Activated CD4-positive, alpha-beta T cell treated with anti-CD3 and anti-CD28 coated beads, Interleukin-2, amount 10 ng/mL, durations not matched to agents 24 days and 14 days (primary cell): ENCODE measurements at places on chromosomes 6 and 20. TPM values are rescaled to one million over a fixed set of nuclear protein-coding genes. Genes with fewer than 3 reads are reported as not detected.

GRCh38 chr20:37816003-37816402, 86.9 kb upstream of the VSTM2L start:
- DNase-seq, result no peak
- H3K4me3 ChIP-seq, result no peak overlapping the region
- H3K27me3 ChIP-seq, result no peaks in the 10 kb centered on the region
- H3K4me1 ChIP-seq, result no peaks in the 10 kb centered on the region
- H3K27ac ChIP-seq, result no peak overlapping the region
- H3K36me3 ChIP-seq, result peaks cover 2% of the 10 kb centered on the region

GRCh38 chr20:7137395-7138151, 370.1 kb downstream of the BMP2 start:
- H3K27me3 ChIP-seq, result no peaks in the 10 kb centered on the region
- DNase-seq, result no peak
- H3K27ac ChIP-seq, result no peak overlapping the region
- no peaks in the 10 kb centered on the region for H3K4me1 ChIP-seq

The HUS1B gene
- total RNA-seq, result 2.1 and 3.3 TPM in 2 replicates

GRCh38 chr20:24489631-24490260, 20.3 kb downstream of the SYNDIG1 start:
- H3K27ac ChIP-seq, result no peak overlapping the region
- no peaks in the 10 kb centered on the region for H3K36me3 ChIP-seq
- H3K27me3 ChIP-seq, result no peaks in the 10 kb centered on the region
- no peaks in the 10 kb centered on the region for H3K4me1 ChIP-seq
- no peak overlapping the region for H3K4me3 ChIP-seq
- DNase-seq, result no peak

The KCNS1 gene
- total RNA-seq, result 0.30 and 0.47 TPM in 2 replicates

- H3K27ac ChIP-seq, result no peak overlapping the region
- peaks cover 78% of the 10 kb centered on the region for H3K27me3 ChIP-seq
- no peak overlapping the region for H3K4me3 ChIP-seq
- no peaks in the 10 kb centered on the region for H3K36me3 ChIP-seq
- peaks cover 14% of the 10 kb centered on the region for H3K4me1 ChIP-seq
These were observed 8.0 kb upstream of the RAET1L start for GRCh38 chr6:150033207-150033771.

The F13A1 gene
- total RNA-seq, result not detected in 2 replicates
